ENCODE measurements at places on chromosomes 2 and 18.

GRCh38 chr2:47003641-47004427, 88.2 kb upstream of the MCFD2 start:
- DNase-seq: no peak

DNA sequence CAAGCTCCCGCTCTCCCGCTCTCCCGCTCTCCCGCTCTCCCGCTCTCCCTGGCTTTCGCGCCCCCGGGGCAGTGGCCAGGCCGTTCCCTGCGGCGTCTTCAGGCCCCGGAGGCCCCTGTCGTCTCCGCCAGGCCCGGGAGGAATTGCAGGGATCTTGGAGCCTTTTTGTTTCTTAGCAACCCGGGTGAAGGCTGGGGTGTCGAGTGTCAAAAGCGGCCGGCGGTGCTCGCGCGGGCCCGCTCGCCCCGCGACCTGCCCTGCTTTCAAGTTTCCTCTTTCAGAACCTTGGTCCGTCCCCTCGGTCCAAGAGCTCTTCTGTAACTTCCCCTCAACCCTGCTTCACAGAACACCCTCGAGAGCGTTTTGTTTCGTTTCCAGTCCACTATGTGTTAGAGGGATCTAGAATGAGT, 1.4 kb downstream of the RNF138 start:
- DNase-seq: no peak

DNA sequence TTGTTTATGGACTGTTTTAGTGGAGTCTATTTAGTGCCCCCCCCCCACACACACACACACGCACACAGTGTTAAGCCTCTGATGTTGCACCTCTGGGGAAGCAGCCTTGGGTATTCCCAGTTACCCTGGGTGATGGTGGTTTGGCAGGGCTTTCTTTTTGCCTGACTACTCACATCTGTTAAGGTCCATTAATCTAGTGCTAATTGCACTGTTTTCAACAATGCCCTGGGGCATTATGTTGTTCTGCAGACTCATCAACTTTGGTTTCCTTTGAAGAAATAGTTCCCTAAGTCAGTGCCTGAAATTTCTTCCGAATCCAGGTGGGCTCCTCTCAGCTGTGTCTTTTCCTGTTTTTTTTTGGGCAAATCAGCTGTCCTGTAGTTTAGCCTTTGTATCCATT, 34.7 kb downstream of the SPOPL start:
- DNase-seq: no peak

GRCh38 chr2:70514612-70515055, 39.0 kb downstream of the TGFA start:
- DNase-seq: no peak

- no peak for DNase-seq
These were observed 10.0 kb downstream of the KLF11 start for GRCh38 chr2:10053351-10053750.

DNA sequence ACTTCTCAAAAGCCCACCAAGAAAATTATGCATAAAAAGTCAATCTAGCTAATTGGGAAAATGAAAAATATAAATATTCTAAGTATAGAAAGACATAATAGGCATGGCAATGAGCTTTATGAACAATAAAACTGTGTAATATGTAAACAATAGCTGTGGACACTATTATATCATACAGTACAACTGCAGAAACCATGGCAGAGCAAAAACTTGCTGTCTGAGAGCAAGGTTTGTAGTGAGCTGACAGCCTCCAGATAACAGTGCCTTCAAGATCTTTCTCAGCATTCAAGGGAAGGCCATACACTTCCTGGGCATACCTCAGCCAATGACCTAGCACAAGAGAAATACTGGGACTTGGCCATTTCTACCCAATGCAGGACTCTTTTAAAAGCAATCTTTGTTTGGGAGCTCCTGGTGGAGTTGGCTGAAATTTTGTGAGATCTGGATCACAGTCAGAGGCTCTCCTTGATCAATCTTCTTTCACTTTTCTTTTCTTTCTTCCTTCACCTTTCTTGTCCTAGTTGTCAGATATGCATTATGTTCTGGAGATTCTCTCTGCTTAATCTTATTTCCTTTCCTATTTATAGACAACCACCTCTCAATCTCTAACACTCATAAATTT, 427.2 kb upstream of the UBE2E3 start:
- DNase-seq: no peak

- no peak for DNase-seq
These were observed 124.9 kb downstream of the RDH14 start for GRCh38 chr2:18435426-18436037.

- DNase-seq: no peak
These were observed 454.5 kb downstream of the XIRP2 start for GRCh38 chr2:167342769-167343168.

DNA sequence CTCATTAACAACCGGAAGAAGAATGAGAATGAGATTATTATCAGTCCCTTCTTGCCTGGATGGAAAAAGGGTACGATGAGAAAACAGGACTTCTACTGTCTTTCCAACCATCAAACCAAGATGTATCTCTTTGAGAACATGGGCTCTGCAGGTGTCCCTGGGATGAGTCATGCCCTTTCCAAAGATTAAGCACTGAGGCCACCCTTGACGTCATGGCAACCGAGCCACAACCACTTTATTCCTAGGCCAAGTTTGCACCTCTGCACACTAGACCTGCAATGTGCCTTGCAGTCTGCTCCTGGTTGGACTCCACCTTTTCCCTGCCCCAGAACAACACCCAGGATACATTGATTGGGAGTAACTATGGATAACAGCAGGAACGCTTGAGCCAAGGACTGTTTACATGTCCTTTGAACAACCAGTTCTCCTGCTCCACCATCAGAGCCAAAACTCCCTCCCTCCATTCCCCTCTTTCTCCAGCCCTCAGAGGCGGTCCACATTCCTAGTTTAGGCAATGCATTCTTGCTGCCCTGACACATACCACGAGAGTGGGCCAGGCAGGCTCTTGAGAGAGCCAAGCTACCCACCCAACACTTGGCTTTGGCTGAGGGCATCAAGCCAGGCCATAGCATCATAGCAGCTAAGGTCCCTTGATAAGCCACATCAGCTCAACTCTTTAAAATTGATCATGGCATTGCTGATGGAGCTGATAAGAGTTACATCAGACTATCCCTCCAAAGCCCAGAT, 310.7 kb downstream of the TNS1 start:
- no peak for DNase-seq

DNA sequence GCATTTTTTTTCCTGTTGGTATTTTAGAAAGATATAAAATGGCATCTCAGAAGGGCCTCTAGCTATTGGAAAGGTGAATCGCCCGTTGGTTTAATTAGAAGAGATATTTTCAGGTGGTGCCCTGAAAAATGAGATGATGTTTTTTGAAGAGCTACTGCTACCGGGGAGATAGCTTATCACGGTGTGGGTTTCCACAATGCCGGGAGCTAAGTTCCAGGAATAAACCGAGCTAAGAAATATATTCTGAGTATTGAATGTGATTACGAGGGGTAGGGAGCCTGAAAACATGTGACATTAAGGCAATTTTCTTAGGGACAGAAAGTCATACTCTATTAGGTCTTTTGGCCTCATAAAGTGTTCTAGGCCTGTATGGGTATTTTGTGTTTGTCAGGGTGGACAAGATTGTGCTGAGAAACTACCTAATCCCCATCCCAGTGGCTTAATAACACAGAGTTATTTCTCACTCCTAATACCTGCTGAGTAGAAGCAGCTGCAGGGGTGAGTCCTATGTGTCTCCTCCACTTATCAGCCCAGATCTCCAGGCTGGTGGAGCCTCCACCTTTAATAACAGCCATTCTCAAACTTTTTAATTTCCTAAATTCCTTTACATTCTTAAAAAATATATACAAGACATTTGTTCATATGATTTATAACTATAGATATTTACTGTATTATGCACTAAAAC, 150.2 kb downstream of the LRRTM1 start:
- DNase-seq: no peak

GRCh38 chr2:65974067-65974723, 460.7 kb upstream of the MEIS1 start:
- no peak for DNase-seq

GRCh38 chr2:168311261-168311910, 64.0 kb upstream of the STK39 start:
- no peak for DNase-seq

DNA sequence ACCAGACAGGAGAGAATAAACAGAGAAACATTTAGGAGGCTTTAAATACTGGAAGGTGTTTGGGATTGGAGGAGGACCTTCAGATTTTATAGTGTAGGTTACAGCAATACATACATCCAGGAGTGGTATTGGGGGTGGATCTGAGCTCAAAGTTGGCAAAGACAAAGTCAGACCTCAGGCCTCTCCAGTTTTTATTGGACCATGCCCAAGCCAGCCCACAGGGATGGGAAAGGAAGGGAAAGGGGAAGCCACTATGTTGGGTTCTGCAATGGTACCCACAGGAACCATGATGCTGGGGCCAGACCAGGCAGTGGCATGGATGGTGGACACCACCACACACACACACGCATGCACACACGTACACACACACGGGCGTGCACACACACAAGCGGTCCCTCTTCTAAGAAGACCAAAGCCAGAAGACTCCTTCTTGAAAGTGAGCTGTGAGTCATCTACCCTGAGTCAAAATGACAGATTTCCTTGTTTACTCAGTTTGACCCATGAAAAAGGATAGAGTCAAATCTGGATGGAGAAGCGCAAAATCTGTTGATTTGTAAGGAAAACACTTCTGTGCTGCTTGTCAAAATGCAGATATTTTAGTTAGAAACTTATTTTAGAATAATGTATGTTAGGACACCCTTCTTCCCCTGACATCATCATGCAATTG, 87.9 kb downstream of the TRABD2A start:
- DNase-seq: no peak

DNA sequence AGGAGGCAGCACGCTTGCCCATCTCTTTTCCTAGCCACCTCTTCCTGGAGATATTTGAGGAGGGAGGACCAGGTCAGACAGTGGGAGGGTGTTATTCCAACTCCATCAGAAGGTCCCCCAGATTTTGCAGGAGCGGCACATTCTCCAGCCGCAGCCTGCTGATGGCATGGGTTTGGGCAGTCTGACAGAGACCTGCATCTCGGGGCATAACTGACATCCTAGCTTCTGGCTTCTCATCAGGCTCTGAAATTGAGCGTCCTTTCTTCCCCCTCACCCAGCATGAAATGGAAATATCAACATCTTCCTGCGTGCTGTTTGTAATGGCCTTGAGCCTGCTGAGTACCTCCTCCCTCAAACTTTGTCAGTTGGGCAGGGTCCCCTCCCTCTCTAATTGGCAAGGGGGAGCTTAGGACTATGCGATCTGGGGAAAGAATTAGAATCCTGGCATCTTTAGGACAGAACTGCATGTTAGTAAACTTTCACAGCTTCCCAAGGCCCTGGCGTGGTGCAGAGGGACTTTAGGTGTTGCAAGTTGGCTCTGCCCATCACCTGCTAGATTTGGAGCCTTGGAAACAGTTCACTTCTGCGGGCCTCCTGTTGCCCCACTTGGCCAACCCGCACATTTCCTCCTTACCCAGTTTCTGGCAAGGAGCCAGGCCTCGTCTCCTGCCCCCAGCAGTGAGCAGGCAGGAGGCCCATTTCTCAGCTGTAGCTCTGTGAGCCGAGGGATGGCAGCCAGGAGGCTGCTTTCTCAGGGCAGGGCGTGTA, 2.2 kb downstream of the ITM2C start:
- DNase-seq: no peak

DNA sequence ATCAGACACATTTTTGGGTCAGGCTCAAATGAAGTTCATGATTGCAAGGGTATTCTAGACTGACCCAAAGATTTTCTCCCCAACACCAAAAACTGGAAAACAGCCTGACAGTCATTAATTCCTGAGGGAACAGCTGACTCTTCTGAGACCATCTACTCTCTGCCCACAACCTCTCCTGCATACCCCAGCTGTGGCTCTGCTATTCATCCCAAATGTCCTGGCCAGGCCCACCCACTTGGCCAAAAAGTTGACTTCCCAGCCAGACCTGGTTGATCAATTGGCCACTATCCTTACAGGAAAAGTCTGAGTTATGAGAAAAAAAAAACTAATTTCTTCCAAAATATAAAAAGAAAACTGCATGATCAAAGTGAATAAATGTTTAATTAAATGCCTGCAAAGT, 103.8 kb upstream of the ST3GAL5 start:
- no peak for DNase-seq

- no peak for DNase-seq
These were observed 21.2 kb downstream of the MRPL33 start for GRCh38 chr2:27792759-27793158.

GRCh38 chr2:7812231-7812995, 869.4 kb upstream of the ID2 start:
- DNase-seq: no peak

Data from stimulated activated CD8-positive, alpha-beta memory T cell treated with anti-CD3 and anti-CD28 coated beads, Interleukin-15, amount 100 ng/mL, for 48 hours (primary cell).